ENCODE measurements at places on chromosomes 3 and 15.

- DNase-seq: no peak
Observed at GRCh38 chr3:85254738-85255137, 295.9 kb downstream of the CADM2 start.

DNA sequence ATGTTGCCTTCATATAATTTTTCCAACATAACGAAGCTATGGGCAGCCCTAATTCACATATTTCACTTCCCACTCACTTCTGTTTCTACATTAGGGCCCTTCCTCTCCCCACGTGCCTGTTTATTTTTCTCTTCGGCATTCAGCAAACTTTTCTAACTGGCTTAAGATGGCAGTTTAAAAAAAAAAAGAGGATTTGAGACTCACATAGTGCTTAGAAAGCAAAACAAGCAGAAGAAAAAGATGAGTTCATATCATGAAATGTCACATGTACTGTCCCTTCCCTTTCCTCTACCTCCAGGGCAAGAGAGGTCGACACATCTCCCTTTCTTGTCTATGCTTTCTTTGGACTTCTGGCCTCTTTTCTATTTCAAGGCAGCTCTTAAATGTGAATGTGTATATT, 30.6 kb downstream of the SLC49A4 start:
- no peak for DNase-seq

DNA sequence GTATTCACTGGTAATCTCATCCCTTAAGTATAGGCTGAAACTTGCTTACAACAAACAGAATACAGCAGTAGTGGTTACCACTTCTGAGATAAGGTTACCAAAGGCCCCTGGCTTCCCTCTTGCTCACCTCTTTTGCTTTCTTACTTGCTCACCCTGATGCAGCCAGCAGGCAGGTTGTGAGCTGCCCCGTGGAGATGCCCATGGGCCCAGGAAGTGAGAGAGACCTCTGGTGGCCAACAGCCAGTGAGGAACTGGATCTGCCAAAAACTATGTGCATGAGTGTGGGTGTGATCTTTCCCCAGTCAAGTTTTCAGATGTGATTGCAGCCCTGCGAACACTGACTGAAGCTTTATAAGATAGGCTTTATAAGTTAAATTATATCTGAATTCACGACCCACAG, 48.7 kb downstream of the NMNAT3 start:
- DNase-seq: no peak

DNA sequence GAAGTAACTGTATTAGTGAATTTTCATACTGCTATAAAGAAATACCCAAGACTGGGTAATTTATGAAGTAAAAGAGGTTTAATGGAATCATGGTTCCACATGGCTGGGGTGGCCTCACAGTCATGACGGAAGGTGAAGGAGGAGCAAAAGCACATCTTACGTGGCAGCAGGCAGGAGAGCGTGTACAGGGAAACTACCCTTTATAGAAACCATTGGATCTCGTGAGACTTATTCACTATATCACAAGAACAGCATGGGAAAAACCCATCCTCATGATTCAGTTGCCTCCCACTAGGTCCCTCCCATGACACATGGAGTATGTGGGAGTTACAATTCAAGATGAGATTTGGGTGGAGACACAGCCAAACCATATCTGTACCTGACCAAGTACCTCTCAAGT, 812.3 kb upstream of the ALCAM start:
- no peak for DNase-seq

DNA sequence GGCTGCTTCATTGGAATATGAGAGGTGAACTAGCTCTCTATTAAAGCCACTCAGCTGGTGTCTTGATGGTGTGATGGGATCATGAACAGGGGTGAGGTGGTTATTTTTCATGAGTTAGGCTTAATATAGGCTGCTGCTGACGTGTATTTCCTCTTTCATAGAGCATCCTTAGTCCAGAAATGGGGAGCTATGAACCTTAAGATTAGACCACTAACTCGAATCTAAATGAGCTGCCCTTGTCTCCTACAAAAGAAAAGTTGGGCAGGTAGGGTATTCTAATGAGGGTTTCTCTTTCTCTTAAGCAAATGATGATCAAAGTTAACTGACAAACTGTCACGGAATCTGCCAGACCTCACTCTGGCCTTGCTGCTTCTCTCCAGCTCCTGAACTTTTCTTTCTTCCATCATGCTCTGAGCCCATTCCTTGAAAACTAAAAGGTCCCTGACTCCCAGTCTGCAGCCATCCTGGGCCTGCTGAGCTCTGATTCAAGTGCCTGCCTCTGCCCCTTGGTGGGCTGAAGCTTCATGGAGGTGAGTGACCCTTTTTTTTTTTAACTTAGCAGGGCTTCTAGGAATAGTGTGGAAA, at the start of gene TRIM69:
TSS of gene TRIM69 (plus strand) at position 348 of the 585 bp plus-strand sequence. CDS start at position 525, 177 bp downstream.
- DNase-seq: no peak

DNA sequence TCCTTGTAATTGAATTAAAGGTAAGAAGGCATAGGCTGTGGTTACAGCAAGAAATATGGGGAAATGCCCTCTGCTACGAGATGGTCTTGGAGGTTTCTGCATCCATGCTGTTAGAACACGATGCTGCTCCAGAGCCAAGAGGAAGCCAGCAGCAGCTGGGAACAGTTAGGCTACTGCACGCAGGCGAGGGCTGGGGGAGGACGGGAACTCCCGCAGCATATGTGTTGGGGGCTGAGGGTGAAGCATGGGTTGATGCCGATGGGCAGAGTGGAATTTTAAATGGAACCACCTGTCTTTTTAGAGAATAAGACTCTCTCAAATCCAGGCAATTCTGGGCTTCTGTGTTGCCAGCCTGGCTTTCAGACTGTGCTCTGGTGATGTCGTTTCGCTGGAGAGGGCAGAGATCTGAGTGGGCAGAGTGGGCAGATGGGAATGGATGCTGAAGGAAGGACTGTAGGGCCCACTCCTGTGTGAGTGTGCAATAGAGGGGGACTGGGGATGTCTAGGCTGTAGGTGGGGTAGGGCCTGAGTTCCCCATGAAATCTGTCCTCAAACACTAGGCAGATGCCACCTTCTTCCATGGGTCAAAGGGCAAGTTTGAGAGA, 417.0 kb upstream of the TPM1 start:
- no peak for DNase-seq

DNA sequence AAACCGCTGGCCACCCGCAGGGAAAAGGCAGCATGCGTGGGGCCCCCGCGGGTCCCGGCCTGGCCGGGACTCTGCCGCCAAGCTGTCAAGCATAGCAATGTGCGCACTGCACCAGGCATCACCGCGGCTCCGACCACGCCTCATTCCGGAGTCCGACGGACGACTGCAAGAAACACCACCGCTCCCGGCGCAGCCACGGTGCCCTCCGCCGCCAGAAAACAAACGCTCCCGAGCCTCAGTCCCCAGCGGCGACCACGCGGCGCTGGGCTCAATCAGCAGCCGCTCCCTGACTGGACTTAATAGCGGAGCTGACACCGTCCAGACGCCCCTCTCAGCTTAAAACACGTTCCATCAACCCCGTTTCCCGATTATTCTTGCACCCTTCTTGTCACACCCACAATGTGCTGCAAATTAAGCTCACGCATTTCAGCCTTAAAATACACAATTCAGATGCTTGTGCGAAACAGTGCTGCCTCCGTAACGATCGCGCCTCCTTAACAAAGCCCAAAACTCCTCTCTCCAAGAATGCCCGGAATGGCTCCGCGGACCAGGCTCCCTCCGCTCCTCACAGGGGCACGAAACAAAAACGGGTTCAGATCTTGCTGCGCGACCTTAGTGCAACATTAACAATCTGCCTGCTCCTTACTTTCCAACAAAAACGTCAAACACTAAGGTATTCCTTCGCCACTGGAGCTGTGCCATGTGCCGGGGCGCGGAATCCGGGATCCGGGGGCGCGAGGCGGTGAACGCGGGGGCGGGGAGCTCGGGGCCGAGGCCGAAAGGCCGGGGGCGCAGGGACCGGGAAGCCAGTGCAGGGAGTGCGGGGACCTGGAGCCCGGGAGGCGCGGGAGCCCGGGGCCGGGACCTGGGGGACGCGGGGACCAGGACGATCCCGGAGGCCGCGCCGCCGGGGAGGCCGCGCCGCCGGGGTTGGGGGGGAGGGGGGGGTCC, 655 bp downstream of the CYFIP1 start:
- DNase-seq: peak; percentile 56

GRCh38 chr3:195080125-195080524, 190.8 kb downstream of the XXYLT1 start:
- no peak for DNase-seq

DNA sequence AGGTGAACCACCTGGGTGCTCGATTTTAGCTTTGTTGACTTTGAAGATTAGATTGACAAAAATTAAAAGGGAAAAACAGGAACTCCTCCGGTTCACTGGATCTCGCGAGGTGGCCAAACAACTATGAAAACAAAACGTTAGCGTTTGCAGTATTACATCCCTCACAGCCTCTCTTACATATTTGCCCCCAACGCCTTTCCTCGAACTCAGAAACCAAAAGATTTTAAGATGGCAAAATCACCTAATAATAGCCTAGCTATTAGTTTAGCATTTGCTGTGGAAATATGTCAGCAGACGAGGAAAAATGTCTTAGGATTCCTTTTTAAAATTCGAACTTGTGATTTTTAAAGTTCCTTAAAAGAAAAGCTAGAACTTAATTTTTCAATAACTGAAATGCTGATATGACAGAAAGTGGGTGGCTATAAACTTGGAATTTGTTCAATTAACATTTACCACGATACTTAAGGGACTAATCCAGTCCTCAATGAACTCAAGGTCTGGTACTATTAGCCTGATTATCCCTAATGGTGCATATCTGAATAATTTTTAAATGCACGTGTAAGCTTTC, 491 bp upstream of the SENP7 start:
- DNase-seq: peak; percentile 67

- DNase-seq: no peak
Observed at GRCh38 chr15:70269311-70269911, 171.7 kb upstream of the TLE3 start.

GRCh38 chr3:8256441-8257071, 245.1 kb upstream of the LMCD1 start:
- no peak for DNase-seq

DNA sequence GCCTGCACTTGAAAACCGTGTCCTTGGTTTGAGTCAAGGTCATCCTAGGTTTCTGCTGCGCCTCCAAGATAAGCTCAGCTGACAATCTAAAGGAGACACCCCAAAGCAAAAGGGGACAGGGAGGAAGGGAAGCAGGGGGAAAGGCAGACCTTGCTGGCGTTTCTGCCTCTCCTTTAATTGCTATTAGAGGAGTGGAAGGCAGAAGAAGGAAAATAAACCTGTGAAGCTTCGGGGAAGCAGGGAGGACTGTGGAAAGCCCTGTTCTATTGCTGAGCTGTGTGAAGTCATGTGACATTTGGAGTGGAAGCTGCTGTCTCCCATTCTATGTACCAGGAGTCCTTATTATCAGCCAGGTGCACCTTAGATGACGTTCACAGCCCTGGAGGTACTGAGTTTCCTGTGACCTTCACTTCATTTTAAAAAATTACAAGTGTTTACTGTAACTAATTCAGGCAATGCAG, 21.5 kb upstream of the CHD2 start:
- DNase-seq: no peak

- no peak for DNase-seq
Observed at GRCh38 chr3:7249493-7250076, 388.7 kb downstream of the GRM7 start.

- DNase-seq: peak; percentile 48
Observed at GRCh38 chr15:82093774-82094211, 48.0 kb upstream of the MEX3B start.

- no peak for DNase-seq
Observed at GRCh38 chr3:63559884-63560283, 92.6 kb upstream of the SNTN start.

DNA sequence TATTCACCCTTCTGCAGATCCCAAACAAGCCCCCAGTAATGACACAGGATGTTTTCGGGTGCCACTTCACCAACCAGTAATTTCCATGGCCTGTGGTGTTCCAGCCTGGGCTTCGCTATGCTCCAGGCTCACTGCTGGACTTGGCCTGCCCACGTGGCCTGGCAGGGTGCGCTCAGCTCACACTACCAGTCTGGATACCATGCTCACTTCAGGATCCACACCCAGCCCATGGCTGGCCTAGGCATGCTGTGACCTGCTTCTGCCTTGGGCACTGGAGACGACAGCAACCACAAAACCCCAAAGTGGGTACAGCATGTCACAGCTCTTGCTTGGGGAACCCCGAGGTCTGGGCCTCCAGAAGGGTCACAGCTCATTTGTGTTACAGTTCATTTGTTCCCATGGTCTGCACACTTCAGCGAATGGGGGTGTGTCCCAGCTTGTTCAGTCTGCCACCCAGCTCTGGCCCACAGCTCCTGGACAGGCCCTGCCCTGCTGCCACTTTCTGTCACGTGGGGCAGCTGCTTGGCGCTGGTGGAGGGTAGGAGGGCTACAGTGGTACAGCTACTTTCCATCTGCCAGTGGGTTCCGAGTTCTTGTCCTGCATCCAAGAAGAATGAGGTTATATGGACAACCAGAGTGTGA, 650.8 kb downstream of the MCTP2 start:
- DNase-seq: no peak

GRCh38 chr15:42693942-42694341, 43.0 kb downstream of the CDAN1 start:
- no peak for DNase-seq

GRCh38 chr3:176906046-176906905, 291.0 kb downstream of the TBL1XR1 start:
- peak; percentile 76 for DNase-seq

DNA sequence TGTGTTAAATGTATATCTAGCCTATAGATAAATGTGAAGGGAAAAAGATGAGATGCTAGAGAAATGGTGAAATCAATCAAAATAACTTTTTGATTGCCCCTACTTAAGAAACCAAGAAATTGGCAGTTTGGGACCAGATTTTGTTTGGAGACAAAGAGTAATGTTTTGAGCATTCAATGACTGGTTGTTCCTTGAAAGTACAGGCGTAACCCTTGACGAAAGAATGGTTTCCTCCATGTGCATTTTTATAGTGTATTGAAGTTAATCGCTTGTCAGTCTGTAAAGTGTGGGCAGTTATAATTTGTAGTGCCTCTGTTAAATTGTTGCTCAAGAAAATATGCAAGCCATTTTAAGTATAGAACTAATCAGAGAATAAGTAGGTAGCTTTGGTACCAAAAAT, 1.2 kb downstream of the KIF23 start:
- DNase-seq: no peak

DNA sequence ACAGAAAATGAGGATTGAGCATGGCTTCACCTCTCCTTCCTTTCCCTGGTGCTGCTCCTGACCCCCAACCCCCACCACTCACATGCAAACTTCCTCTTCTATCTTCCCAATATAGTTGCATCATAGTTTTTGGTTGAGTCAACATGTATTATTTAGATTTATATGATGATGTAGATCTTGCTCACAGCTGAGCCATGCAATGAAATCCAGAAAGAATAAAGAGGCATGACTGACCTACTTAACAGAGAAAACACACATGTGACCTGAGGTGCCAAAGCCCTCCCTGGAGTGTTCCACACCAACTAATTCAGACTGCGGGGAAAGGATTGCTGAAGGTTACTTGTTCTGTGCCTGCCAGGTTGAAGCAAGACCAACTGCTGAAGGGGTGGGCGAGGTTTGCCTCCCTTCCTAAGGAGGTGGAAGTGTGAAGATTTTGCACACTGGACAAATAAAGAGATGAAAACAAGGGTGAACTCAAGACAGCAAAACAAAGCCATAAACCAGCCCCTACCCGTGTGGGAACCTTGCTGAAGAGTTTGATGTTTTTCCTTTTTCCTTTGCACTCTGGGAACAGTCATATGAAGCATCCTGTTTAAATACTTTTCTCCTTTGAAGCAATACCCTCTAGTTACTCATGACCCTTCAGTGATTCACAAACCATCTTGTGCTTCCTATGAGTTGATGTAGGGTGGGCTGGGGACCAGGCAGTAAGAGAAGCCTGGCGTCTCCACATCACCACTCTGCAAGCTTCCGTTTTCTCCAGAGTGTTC, 155.2 kb upstream of the UBE2E1 start:
- peak; percentile 43 for DNase-seq
